ENCODE measurements at places on chromosomes 7 and 10.

- DNase-seq: peak; percentile 14
Observed at GRCh38 chr7:988426-988911, 5.5 kb downstream of the CYP2W1 start.

GRCh38 chr10:27713941-27714340, 31.7 kb downstream of the MKX start:
- peak; percentile 80 for DNase-seq

- DNase-seq: no peak
Observed at GRCh38 chr10:93299195-93299594, 182.9 kb downstream of the MYOF start.

DNA sequence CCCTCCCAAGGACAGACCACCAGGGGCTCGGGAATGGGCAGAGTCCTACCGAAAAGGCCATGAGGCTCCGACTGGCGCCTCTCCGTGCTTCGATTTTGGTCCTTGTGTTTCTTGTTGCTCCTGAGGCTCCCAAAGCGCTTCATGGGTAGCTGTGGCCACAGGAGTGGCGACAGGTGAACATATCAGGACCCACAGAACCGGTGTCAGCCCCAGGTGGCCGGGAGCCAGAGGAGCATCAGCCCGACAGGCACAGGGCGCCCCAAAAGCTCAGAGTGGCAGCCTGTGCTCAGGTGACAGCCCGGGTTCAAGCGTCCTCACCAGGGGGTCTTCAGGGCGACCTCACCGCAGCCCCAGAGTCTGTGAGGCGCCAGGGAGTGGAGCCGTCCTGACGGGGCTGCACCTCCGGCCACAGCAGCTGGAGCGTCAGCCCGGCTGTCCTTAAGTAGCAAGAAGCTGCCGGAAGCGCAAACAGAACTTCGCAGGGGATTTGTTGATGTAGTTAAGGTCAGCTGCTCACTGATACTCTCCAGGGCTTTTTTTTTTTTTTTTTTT, 141.0 kb downstream of the PRKAG2 start:
- DNase-seq: no peak

Data from AG10803 (cell line).